ENCODE measurements at places on chromosomes 1 and 21.

DNA sequence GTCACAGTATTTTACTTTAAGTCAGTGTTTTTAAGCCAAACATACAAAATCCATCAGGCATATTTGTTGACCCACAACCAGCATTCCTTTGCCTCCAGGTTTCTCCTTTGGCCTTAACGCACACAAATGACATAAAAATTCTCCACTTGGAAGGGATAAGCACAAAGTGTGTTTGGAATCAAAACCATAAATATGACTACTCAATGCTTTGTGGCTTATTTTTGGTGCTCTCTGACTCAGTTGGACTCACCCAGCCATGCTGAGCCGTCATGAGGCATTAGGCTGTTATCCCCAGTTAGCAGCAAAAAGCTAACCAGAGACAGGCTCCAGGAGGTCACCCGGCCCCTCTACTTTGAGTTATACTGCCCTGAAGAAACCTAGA, 948 bp downstream of the PRUNE1 start:
- no peak for DNase-seq

- DNase-seq: no peak
These were observed 7.4 kb upstream of the TIAM1 start for GRCh38 chr21:31351438-31351837.

- DNase-seq: no peak
These were observed 366.9 kb downstream of the DPYD start for GRCh38 chr1:97553971-97554370.

- no peak for DNase-seq
These were observed 5.4 kb downstream of the NPR1 start for GRCh38 chr1:153683854-153684253.

DNA sequence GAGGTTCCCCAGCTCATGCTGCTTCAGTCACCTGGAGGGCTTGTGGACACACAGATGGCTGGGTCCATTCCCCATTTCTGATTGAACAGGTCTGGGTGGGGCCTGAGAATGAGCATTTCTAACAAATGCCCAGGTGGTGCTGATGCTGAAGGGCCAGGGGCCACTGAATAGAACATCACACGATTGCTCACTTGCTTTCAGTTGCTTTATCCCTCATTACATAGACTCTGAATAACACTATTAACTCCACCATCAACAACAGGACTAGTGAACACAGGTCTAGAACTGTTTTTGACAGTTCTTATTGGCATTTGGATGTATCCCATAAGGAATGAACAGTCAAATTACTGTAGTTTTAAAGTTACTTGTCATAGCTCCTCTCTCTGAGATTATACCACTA, 12.1 kb downstream of the TRAPPC10 start:
- no peak for DNase-seq

GRCh38 chr1:29197590-29197924, 15.9 kb upstream of the SRSF4 start:
- no peak for DNase-seq

GRCh38 chr1:48208251-48208650, 14.3 kb upstream of the SLC5A9 start:
- no peak for DNase-seq

DNA sequence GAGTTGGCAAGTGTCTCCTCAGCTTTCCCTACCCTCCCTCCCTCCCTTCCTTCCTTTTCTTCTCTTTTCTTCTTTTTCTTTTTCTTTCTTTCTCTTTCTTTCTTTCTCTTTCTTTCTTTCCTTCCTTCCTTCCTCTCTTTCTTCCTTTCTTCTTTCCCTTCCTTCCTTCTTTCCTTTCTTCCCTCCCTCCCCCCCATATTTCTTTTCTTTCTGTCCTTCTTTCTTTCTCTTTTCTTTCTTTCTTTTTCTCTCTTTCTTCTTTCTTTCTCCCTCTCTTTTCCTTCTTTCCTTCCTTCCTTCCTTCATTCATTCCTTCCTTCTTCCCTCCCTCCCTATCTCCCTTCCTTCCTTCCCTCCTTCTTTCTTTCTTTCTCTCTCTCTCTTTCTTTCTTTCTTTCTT, 18.6 kb upstream of the TTC22 start:
- DNase-seq: no peak

DNA sequence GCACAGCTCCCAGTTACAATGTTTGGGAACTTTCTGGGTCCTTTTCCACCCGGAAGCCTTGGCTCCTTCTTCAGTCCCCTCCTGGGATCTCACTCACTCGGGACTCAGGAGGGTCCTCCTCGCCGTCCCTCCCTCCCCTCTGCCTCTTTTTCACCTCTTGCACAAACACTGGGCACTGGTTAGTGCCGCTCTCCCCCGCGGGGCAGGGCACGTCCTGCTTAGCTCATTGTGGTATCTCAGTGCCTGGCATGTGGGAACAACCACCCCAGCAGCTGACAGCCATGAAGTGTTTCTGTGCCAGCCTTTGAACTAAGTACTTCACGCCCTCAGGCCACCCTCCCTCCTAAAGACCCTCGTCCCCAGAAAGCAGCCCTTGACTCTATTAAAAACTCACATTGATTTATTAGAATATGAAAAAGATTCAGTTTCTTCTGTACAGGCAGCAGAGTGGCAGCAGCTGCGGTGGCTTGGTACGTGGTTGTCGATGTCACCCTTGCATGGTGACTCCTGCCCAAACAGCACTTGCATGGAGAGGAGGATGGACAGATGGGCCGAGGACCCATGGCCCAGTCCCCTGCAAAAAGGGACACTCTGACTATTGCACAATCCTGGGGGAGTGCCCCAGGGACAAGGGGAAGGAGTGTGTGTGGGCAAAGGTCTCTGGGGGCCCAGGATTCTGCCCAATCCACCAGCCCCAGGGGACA, 56.3 kb downstream of the SLC9A1 start:
- no peak for DNase-seq

DNA sequence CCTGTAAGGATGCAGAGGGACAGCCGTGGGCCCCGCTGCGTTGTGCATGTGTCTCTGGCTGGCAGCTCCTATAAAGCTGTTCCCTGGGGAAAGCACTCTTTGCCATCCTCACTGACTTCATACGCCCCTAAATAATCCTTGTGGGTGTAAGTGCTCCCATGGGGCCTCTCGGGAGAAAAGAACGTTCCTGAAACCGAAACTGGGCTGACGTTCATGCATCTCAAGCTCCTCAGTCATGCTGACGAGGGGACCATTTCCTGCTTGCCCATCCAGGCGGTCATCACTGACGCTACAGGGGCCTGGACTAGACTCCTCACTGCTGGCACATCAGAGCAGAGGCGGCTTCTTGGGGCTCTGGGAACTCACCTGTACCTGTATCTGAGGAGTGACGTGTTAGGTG, 73.1 kb upstream of the USP24 start:
- DNase-seq: no peak

- no peak for DNase-seq
These were observed 168.0 kb downstream of the CYYR1 start for GRCh38 chr21:26405071-26405470.

GRCh38 chr1:36372617-36373016, 13.1 kb downstream of the STK40 start:
- no peak for DNase-seq

DNA sequence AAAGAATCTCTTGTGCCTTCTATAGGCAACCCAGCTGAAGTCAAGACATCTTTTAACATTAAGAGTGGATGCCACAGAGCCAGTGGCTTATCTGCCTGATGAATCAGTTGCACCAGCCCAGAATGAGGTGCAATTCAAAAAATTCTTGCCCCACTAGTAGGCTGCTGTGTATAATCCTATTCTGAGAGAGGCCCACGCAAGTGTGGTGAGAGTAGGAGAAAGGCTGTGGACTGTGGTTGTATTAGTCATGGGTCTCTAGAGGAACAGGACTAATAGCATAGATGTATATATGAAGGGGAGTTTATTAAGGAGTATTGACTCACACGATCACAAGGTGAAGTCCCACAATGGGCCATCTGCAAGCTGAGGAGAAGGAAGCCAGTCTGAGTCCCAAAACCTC, 216.4 kb downstream of the LTN1 start:
- DNase-seq: peak; percentile 3

- DNase-seq: no peak
These were observed 373.3 kb downstream of the TTLL7 start for GRCh38 chr1:83625646-83626045.

DNA sequence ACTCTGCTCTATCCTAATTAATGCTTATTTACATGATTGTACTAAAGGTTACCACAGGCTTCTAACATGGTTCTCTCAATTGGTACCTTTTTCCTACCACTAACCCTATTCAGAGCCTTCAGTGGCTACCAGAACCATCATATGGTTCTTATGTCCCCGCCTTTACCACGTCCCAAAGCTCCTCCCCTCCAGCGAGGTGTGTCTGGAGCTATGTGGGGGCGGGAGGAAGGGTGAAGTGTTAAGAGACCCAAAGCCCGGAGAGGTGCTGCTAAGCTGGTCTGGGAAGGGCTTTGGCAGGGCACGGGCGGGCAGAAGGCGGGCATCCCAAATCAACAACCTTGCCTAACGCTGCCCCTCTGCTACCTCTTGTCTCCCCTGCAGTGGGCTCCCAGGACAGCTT, 10.0 kb downstream of the SPATA46 start:
- no peak for DNase-seq

- DNase-seq: no peak
These were observed 20.8 kb downstream of the EPHA8 start for GRCh38 chr1:22584001-22584562.

- no peak for DNase-seq
These were observed 52.3 kb downstream of the PDE4B start for GRCh38 chr1:65844821-65845534.

- no peak for DNase-seq
These were observed 153.5 kb downstream of the PLXNA2 start for GRCh38 chr1:208090388-208091301.

DNA sequence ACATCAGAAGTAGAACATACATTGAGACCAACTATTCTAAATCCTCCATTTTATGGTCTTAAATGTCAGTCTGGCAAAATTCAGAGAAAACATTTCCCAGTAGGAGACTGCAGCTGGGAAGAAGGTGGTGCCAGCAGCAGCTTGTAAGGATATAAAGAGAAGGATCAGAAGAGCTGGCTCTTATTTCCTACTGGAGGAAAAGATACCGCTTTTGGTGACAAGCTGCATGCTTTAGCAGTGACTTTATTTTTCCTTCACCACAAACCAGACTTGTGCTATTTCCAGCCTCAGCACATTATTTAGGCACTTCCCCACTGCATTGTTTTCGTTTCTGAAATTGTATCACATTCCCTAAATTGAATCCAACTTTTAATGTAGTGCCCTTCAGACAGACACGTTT, 28.4 kb downstream of the RNF11 start:
- no peak for DNase-seq

GRCh38 chr1:170126696-170127095, 19.1 kb upstream of the NTMT2 start:
- DNase-seq: no peak

DNA sequence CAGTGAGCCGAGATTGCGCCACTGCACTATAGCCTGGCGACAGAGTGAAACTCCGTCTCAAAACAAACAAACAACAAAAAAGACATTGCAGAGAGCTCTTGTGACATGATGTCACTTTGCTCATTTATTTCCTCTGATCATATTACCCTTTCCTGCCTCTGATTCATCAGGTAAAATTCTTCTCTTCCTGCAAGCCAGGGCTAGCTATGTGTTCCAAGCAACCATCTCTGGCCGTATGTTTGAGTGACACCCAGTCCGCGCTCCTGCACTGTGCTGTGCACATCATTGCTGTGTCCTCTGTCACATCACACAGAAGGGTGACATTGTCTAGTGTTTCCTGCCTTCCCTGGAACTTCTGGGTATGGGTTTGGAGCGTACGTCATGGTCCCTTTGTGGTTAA, 251.3 kb downstream of the PCP4 start:
- DNase-seq: no peak

DNA sequence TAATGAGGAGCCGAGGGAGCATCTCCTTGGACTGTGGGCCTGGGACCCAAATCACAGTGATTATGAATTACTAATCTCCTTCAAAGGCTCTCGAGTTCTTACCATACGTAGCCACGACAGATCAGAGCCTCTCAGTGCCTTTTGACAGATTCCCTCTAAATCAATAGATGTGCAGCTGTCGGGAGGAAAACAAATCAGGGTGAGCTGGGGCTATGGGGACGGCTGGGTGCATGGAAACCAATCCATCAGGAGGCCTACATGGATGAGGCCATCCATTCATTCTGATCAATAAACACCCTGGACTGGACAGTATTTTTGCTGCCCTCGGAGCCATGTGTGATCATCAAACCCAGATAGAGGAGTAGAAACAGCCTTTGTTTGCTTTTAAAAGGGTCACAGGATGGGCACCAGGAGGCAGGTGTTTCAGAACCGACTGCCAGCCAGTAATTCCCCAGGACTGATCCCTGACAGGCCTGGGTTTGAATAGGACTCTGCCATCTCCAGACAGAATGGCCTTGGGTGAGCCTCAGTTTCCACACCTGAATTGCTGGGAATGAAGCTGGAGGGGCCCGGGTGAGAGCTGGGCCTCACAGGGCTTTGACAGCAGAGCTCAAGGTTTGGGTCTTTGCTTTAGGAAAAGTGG, 532.8 kb downstream of the MATN1 start:
- DNase-seq: no peak

- no peak for DNase-seq
These were observed 631.4 kb downstream of the SMYD3 start for GRCh38 chr1:245875581-245876261.

DNA sequence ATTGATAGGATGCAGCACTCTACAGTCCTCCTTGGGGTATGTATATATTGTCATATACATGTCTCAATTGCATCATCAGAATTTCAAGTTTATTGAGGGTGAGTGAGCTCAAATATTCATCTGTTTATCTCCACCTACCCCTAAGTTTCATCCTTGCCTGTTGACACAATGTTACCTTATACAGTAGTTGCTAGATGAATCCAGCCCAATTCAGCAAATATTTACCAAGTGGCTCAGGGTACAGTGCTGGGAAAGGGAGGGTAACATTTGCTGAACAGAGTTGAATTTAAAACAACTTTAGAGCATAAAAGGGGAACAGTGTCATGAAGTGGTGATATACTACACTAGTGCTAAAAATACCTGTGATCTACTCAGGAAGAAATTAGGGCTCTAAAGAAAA, 14.4 kb downstream of the ELAVL4 start:
- no peak for DNase-seq

DNA sequence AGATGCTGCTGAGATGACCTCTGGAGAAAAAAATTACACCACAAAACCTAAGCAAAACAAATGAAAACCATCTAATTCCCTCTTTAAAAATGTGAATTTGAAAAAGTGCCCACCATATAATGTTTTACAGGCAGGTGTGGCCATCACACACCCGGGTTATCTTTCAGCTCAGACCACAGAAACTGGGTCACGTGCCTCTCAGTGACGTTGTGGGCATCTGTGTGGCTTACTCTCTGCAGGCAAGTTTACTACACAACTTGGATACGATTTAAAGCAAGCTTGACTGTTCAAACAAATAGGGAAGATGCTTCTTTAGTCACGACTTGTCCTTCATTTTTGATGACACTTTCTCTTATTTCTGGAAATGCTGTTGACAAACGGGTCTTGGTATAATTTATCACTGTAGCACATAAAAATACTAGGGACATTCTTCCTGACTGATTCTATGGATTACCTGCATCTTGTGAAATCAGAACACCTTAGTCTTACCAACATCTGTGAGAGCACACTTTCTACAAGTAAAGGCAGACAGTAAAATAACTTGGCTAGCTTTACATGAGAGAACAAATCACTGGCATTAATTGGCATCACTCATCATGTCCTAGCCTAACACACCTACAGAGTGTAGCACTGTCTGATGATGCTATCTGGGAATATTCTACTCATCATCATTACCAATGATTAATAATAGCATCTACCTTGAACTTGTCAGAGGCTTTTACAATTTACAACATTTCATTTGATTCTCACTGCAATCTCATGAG, 89.3 kb upstream of the EDEM3 start:
- DNase-seq: no peak

Measured in activated CD4-positive, alpha-beta T cell treated with anti-CD3 and anti-CD28 coated beads, Interleukin-2, amount 50 U/mL, for 24 hours (primary cell).